ENCODE measurements at places on chromosomes 3 and 15.

DNA sequence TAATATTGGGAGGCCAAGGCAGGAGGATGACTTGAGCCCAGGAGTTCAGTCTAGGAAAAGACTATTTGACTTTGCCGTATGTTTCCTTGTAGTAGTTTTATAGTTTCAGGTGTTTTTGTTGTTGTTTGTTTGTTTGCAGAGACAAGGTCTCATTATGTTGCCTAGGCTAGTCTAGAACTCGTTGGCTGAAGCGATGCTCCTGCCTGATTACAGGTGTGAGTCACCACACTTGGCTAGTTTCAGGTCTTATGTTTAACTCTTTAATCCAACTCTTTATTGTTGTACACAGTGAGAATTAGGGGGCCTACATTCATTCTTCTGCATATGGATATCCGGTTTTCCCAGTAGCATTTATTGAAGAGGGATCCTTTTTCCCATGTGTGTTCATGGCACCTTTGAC lies 32.0 kb downstream of the FAIM start:
- no peak for DNase-seq

DNA sequence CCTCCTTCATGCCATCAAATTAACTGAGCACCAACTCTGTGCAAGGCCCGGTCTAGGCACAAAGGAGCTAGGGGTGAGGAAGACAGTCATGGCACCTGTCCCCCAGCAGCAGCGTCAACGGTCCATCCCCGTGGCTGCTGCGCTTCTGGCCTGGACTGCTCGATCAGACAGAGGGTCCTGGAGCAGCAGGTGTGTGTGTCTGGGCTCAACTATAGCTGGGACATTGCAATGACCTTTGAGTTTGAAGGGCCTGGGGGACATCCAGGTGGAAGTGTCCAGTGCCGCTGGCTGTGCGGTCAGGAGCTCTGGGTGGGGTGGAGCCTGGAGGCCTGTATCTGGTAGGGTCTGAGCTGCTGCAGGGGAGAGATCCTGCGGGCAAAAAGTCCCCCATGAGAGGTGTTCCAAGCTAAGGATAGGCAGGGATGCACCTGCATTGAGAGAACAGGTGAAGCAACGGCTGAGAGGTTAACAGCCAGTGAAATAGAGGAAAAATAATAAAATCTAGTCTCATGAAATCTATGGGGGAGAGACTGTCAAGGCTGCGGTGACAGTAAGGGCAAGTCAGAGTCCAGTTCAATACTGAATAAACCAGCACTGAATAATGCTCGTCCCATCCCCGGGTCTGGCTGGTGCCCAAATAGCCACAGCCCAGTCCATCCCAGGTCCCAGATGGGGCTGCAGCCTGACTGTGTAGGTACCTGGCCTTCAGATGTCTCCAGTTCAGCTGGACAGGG lies 25.4 kb upstream of the SLC41A3 start:
- DNase-seq, result no peak

DNA sequence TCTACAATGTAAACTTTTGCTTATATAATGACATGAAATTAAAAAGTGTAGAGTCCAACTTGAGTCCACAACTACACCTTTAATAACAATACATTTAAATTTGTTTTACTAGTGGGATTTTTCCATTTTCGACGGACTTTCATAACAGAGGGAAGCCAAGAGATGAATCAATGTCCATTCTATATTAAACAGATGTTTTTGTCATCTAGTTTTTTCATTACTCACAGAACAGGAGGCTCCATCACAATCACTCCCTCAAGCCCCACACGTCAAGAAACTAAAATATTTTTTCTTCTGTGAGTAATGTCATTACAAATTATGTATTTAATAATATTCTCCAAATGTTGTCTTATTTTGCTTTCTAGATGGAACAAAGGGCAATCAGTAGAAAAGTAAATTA lies 932.9 kb downstream of the ROBO1 start:
- DNase-seq, result no peak

DNA sequence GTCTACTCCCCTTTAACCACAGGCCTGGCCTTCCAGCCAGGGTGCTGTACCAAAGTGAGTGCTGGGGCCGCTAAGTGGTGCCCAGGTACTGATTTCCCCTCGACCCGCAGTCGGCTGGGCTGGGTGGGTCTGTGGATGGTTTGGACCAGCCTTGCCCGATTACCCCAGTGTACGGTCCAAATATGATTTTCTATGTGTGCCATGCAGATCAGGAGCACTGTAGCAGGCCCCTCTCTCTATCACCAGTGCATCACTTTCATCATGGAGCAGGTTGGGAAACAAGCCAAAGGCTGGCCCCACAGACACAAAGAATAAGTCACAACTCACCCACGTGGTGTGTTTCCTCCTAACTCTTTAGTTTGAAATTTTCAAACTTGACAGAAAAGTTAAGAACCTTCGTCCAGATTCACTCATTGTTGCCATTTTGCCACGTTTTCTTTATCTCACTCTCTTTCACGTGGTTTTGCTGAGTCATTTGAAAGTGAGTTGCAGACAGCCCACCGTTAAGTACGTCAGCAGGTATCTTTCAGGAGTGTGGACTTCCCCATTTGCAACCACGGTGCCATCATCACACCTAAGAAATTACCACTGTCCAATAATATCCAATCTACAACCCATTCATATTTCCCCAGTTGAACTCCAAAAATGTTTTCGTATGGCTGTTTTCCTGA lies 37.0 kb downstream of the ZNF710 start:
- peak; percentile 54 for DNase-seq

DNA sequence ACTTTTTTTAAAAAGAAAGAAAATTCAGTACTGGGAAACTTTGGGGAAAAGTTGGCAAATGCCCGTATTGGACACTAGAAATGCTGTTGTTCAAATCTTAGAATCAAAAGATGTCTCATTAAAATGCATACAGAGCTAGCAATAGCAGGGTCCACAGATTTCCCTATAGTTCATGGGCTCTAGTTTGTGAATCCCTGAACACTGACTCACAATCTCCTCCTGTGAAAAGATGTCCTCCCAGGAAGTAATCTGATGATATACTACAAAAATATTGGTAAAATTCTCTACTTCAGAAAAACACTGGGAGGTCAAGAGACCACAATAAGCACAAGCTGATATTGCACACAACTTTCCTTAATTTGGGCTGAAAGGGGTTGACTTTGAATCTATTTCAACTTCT lies 568.4 kb upstream of the ZNF385D start:
- DNase-seq, result no peak

GRCh38 chr15:28103831-28104230 lies 4.7 kb upstream of the OCA2 start:
- DNase-seq, result no peak

GRCh38 chr15:85400606-85401005 lies 20.2 kb downstream of the AKAP13 start:
- DNase-seq, result no peak

GRCh38 chr3:89373434-89373833 lies 266.0 kb downstream of the EPHA3 start:
- no peak for DNase-seq

DNA sequence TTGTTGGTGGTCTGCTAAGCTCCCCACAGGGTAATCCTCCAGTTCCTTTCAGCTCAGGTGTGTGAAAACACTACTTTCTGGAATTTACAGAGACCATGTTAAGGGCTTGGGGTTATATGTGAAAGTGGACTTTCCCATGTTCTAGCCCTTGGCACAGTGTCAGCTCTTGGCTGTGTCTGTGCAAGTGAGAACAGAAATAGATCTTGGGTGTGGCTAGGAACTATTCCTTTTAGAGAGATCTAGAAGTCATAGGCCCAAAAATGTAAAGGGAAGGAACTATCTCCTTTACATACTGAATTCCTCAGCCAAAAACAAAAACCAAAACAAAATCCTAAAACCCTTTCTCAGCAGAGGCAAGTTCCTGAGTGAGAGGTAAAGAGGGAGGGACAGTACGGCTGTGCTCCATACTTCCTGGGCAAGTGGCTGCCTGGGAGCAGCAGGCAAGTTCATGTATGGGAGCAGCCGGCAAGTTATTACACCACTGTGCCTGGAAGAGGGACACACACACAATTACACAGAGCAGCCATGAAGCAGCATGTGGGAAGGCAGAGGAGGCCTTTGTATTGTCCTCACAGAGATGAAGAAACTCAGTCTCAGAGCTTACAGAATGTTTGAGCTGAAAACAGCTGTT lies 19.9 kb upstream of the C3orf62 start:
- DNase-seq, result no peak

GRCh38 chr15:70093481-70094319 lies 4.0 kb downstream of the TLE3 start:
- no peak for DNase-seq

DNA sequence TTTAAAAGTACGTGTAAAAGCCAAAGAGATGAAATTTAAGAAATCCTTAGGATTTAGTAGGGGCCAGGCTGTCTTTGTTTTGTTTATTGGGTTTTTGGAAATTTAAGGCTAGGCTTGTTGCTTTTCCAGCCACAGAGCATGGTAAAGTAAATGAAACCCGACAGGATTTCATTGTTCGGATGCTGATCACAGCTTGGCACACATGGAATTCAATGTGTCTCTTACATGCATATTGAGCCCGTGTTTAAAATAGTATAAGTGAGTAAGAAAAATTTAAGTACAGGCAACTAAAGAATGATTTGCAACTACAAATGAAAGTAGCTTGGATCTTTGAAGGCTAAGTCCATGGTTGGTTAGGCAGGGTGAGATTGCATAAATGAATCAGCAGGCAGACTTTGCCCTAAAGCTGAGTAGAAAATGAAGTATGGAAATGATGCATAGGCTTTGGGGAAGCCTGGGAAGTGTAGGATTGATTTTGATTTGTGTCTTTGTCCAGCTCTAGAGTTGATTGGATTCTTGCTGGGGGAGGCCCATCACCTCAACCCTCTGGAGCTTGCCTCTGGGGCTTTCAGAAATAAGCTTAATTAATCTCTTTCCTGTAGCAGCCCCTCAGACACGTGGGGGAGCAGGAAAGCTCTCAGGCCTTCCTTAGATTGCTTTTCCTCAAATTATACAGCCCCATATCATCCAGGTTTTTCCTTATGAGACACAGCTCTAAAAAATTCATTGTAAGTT lies 68.2 kb upstream of the ADAMTSL3 start:
- no peak for DNase-seq

DNA sequence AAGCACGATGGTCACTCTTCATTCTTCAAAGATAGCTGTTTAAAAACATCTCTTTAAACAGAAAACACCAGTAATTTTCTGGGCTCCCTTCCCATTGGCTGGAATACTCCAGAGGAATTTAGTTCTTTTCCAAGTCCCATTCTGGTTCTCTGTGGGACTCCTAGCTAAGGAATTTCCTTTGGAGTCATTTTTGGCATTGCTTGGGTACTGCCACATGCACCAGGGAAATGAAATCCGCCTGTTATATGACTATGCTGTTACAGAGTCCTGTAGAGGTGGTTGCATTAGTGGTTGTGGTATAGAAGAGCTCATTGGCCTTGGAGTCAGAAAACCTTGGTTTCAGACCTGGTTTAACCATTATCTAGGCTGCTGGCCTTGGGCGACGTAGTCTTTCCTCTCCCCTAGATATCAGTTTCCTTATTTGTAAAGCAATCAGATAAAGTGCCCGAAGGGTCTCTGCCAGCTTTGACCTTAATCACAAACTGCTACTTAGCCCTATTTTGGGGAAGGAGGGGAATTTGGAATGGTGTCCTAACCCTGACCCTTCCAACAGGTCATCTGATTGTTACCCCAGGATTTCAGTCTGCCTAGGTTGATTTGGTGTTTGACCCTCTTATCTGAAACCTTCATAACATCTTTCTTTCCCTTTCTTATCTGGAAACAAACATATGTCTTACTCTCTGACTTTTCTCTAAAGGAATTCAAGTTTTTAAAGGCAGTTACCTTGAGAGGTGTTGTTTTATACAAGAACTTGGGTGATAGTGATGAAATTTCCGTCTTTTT lies 13.4 kb downstream of the RTP1 start:
- no peak for DNase-seq

DNA sequence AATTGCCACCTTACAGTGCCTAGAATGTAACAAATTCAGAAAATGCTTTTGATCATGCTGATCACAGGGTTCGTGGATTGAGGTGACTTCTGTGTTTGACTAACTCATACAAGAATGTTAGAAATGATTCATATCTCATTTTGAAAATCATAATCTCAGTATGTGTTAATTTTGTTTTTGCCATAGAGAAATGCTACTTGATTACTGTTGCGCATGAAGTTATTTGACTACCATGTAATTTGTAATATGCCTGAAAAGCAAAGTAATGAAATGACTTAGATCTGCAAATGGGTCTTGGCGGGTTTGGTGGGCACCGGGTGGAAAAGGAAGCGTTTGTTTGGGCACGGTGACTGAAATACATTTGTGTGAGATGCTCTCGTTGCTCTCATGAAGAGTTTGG lies 173.6 kb upstream of the BHLHE40 start:
- DNase-seq, result no peak

GRCh38 chr3:127288921-127289705 lies 1.3 kb upstream of the PRR20G start:
- no peak for DNase-seq

DNA sequence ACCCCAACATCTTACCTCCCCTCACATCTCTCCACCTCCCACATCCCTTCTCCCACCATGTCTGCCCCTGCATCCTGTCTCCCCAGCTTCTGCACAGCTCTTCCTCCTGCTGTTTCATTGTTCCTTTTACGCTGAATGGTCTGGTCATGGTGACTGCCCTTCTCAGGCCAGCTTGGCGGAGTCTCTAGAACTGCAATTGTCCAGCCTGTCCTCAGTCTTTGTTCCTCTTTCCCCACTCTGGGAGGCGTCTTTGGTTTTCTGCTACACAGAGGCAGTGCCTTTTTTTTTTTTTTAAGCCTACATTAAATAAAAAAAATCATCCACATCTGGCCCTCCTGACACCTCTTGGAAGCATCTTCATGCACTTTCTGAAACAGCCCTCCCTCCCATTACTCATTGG lies 49.1 kb upstream of the SEC22A start:
- DNase-seq, result no peak

DNA sequence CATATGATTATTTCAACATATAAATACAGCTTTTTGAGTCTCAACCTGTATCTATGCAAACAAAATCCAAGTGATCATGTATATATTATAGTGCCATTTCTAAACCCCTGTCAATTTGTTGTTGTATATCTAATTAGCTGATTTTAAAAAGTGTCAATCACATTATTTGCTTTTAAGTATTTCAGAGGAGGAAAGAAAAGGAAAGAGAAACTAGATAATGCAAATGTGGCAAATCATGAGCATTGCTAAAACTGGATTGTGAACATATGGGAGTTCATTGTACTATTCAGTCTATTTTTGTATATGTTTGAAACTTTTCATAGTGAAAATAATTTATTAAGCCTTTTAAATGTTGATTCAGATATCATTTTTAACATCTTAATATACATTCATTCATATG lies 190.7 kb downstream of the ZIC4 start:
- no peak for DNase-seq

DNA sequence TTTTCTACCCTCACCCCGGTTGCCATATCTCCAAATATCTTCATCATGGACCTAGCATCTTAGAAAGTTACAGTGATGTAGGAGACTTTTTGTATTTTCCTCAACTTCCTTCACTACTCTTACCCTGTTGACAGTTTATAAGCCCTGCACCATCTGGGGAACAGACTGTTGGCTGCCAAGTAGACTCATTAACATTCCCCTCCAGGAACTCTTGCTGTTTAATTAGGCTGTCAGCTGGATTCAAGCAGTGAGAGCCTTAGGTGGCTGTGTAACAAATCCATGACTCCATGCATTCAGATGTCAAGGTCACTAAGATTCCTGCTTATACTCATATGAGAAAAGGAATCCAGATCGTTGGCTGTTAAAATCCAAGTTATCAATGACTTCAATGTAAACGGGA lies 198.3 kb downstream of the NAALADL2 start:
- DNase-seq, result no peak

GRCh38 chr3:54159917-54160316 lies 37.6 kb downstream of the CACNA2D3 start:
- DNase-seq, result no peak

- DNase-seq, result no peak
Measured at GRCh38 chr15:96959501-96959900, 629.0 kb downstream of the NR2F2 start.
